WTC11 (cell line): ENCODE measurements at places on chromosomes 1 and 21. TPM values are rescaled to one million over a fixed set of nuclear protein-coding genes. Genes with fewer than 3 reads are reported as not detected.

Gene TMEM201
- 25.9 to 30.4 TPM (median 26.7 TPM) in 3 replicates for total RNA-seq

Gene IFNLR1
- total RNA-seq = 6.6 to 7.9 TPM (median 7.7 TPM) in 3 replicates

Gene OR2M3
- not detected in 3 replicates for total RNA-seq

Gene THEM5
- not detected in 3 replicates for total RNA-seq

Gene TFF2
- 0.33 TPM in 1 of 3 replicates, not detected in the others for total RNA-seq

Gene OVAAL
- not detected in 3 replicates for total RNA-seq

Gene CXADR
- total RNA-seq = 119 to 125 TPM (median 119 TPM) in 3 replicates

Gene PARS2
- total RNA-seq = 11.5 to 12.1 TPM (median 12.1 TPM) in 3 replicates

Gene CNKSR1
- 18.0 to 20.5 TPM (median 19.7 TPM) in 3 replicates for total RNA-seq

Gene SYCP1
- 0.34 TPM in 1 of 3 replicates, not detected in the others for total RNA-seq

Gene LMO4
- 72.5 to 88.9 TPM (median 73.7 TPM) in 3 replicates for total RNA-seq

Gene KDF1
- total RNA-seq = 18.9 to 19.8 TPM (median 19.0 TPM) in 3 replicates

Gene FCMR
- 0.37 to 1.0 TPM (median 0.71 TPM) in 3 replicates for total RNA-seq

Gene VHLL
- total RNA-seq = 0.39 TPM in 1 of 3 replicates, not detected in the others

Gene C1QA
- 0.50 to 0.92 TPM (median 0.76 TPM) in 3 replicates for total RNA-seq

Gene MAN1A2
- 14.9 to 19.9 TPM (median 16.0 TPM) in 3 replicates for total RNA-seq

Gene KIAA1614
- total RNA-seq = 1.8 to 3.3 TPM (median 2.1 TPM) in 3 replicates

Gene FAM72D
- 12.8 to 14.3 TPM (median 12.9 TPM) in 3 replicates for total RNA-seq

Gene MX1
- 3.6 to 4.6 TPM (median 4.0 TPM) in 3 replicates for total RNA-seq

Gene GPR25
- total RNA-seq = 0.14 to 0.16 TPM in 2 of 3 replicates, not detected in the other

Gene S100A9
- total RNA-seq = 0.33 to 0.37 TPM in 2 of 3 replicates, not detected in the other

Gene DUSP10
- 1.6 to 2.2 TPM (median 2.0 TPM) in 3 replicates for total RNA-seq

Gene PWP2
- total RNA-seq = 30.6 to 41.6 TPM (median 36.3 TPM) in 3 replicates

Gene KRTAP21-2
- total RNA-seq = not detected in 3 replicates
